ENCODE measurements at places on chromosomes 1 and 21.

GRCh38 chr1:54120698-54121481 lies 31.9 kb downstream of the CDCP2 start:
- DNase-seq = no peak

DNA sequence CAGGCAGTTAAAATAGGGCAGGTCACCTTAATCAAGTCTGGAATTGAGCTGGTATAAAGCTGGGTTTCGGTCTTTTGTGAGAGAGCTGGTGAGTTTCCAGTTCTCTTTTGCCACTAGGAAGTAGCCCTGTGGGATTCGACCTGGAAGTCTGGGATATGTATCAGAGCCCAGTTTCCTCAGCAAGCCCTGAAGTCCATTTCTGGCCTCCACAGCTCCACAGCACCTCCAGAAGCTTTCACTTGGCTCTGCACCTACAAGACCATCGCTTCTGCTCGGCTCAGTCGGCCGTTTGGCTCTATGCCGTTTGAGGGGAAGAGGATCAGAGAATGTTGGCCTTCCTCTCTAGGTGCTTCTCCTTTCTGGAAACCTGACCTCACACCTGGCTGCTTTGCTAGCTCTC lies 148.0 kb downstream of the GALNT2 start:
- DNase-seq = no peak

DNA sequence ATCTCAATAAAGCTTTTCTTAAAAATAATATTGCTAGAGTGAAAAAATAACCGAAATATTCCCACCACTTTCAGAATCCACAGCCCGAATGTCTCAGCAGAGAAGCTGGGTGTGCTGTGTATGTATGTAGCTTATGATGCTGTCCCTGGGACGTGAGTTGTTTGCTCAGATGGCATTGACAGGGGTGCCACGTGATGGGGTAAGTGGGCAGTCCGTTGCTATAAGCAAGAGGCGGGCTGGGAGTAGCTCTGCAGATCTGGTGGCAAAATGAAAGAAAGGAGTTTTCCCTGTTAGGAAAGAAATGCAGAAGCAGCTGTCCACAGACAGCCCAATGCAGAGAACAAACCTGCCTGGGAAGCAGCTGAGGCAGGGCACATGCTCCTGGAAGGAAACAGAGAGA lies 3.8 kb upstream of the FAM20B start:
- DNase-seq = no peak

DNA sequence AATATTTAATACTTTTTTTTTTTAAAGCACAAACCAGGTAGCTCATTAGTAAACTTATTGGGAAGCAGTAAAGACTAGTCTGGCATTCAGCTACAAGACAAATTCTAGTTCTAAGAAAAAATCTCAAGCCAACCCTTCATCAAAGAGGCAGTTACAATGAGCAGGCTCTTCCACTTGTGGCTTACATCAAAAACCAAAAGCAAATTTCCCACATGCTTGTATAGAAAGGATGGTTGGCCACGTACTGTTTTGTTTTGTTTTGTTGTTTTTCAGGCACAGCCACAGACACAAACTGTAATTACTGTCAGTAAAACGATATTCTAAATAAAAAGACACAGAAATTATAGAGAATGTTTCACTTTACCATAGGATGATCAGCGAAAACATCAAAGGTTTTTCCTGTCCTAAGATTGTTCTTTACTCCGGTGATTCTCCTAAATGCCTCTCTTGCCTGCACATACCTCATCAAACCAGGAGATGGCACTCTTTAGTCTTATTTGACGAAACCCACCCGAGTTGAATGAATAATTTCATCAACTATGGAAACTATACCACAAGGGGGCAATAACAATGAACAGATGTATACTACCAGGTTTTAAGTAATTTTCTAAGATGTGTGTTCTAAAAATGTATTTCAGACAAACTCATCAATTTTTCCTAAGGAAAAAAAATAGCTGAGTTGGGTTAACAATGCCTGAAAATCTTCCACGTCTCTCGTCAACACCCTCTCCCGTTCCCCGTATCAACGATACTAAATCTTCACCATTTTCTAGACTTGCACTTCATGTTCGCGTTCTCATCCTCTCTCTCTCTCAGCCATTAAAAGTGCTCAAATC lies 26.9 kb downstream of the RPL5 start:
- DNase-seq = peak; percentile 43

- DNase-seq = no peak
These were observed 57.0 kb downstream of the YARS1 start for GRCh38 chr1:32759997-32760623.

Measured in GF-D8 (cell line).